ENCODE measurements at places on chromosomes 16 and 17.
A peak's percentile ranks its signal among the peaks of the same experiment; 100 is the strongest.

DNA sequence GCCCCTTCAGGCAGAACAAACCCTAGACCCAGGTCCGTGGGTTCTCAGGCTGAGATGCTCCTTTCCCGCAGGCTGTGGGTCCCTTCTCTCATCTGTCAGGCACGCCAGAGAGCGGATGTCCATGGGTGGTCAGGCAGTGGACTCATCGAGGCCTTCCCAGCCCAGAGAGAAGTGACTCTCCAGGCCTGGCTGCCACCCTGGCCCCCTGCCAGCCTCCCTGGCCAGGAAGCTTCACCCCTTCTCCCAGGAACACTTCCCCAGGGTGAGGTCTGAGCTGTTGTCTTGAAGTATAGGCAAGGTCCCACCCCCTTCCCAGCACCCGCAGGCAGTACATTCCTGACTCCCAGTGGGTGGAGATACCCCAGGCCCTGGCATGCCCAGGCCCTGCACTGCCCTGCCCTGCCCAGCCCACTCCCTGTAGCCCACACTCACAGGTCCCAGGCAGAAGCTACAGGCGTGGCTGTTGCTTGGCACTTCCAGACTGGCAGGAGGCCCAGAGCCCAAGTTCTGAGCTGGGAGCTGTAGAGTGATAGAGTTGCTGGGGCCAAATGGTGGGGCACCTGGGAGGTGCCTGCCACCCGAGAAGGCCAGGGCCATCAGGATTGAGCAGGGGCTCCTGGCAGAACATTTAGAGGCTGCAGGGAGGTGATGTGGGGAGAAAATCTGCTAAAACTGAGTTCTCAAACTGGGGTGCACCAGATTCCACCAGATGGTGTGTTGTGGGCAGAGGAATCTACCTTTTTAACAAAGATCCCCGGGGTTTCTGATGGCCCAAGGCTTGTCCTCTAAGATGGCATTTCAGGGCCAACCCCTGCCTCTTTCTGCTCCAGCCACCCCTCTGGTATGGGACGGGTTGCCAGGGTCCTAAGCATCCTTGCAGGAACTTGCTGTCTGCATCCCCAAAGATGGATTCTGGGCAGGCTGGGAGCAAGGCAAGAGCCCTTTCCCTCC lies 6.7 kb downstream of the ITGA3 start:
- DNase-seq, result peak; percentile 75

DNA sequence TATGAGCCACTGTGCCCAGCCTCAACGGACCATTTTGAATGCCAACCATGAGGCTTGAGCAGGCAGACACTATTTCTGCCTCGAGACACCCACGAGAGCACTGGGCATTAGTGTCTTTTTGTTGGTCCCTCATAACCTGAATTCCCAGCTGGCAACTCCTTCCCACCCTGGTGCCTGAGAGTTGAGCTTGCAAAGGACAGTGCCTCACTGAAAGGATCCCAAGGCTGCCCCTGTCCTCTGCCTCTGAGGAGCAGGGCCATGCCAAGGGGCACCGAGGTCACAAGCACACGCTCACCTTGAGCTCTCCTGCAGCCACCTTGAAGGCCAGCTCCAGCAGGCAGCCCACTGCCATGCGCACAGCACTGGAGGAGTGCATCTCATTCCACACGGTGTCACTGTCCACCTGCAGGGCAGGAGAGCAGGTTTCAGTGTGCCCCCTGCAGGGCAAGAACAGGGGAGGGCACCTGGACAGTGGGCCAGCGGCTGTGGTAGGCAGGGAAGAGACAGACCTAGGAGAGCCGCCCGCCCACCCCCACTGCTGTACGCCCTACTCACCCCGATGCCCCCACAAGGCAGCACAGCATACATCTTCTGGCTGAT lies 12.8 kb downstream of the G6PC3 start:
- DNase-seq, result peak; percentile 21

GRCh38 chr17:1019451-1019850 lies 22.5 kb downstream of the TIMM22 start:
- DNase-seq, result no peak

DNA sequence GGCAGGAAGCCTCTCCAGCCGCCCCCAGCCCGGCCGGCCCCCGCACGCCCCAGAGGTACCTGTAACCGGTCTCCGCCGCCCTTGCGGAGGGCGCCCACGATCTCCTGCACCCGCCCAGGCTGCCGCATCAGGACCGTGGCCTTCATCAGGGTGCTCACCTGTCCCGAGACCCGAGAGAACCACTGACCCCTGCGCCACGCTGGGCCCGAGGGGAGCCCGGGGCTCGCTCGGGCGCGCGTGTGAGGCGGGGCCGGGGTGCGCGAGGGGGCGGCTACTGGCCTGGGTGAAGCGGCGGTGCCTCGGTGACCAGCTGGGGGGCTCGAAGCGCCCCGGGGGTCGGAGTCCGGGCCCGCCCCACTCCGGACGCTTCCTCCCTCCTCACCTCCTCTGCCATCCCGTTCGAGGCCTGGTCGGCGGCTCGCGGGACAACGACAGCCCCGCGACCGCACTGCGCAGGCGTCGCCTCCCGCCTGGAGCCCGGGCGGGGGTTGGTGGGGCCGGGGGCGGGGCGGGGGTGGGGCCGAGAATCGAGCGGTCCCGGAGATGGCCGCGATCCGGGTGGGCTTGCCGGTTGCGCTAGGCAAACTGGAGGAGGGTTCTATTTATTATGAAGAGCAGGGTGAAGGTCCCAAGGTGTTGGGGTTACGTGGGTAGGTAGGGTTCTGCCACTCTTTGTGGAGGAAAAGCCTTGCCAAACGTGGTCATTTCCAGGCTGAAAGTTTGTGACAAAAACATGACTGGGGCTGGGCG lies at the start of gene NT5C3B:
Gene NT5C3B (minus strand): TSS at position 433 of the 750 bp plus-strand sequence. CDS start 39 bp downstream, at position 394.
- DNase-seq, result peak; percentile 66

Data from NCI-H69 (cell line).